ENCODE measurements at places on chromosomes 13 and 19.

DNA sequence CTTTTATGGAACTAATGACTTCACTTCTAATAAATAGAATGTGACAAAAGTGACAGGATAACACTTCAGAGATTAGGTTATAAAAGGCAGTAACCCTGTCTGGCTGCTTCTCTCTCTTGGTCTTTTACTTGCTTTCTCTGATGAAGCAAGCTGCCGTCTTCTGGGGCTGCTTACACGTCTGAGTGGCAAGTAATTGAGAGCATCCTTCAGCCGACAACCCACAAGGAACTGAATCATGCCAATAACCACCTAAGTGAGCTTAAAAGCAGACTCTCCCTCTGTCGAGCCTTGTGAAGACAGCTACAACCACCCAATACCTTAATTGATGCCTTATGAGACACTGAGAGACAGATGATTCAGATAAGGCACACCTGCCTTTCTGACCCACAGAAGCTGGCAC, 1091.2 kb downstream of the SLITRK1 start:
- no peak for DNase-seq

DNA sequence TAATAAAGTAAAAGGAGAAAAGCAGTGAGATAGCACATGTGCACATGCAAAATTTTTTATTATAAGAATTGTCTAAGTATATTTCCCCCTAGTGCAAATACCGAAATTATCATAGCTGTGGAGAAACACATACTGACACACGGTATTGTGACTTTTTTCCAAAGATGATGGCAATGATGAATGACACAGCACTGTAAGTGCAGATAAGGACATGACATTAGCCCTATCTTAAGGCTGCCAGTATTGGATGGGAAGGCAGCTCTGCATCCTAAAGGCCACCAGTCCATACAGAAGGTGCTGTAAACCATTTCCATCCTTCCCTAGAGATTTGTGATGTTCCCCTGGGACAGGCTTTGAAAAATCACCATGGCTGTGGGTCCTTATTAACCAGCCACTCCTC, 11.5 kb upstream of the MICU2 start:
- no peak for DNase-seq

DNA sequence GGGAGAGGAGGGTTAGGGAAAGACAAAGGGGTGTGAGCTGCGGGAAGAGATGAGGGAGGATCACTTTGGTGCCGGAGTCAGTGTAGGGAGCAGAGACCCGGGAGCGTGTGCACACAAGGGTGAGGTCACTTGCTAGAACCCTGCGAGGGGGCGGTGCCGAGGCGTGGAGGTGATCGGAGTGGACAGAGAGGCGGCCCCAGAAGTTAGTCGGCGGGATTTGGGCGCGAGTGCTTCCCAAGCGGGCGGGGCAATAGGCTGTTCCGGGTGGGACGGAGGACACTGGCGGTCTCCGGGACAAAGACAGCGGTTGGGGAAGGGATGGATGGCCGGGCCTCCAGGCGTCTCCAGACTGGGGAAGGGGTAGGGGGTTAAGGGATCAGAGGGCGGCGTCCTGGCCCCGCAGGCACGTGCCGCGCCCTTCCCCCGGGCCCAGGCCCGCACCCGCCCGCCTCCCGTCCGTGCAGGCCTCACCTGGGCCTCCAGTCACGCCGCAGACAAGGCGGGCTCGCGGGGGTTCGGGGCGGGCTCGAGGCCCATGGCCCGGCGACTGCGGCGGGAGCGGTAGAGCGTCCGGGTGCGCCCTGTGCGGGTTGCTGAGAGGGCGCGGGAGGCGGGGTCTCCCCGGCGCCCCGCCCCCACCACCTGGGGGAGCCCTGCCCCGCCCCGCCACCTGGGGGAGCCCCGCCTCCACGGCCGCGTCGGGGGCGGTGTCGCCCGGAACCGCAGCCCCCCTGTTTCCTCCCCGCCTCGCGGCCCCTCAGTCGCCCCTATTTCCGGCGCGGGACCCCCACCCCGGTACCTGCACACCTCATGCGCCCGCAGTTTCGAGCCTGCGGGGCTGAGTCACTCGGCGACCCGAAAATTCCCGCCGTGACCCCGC, at the start of gene LPAR2:
Gene LPAR2, minus strand, starts transcription at position 600 of the 880 bp plus-strand sequence. CDS start 945 bp downstream, outside the sequence.
- DNase-seq, result no peak

- no peak for DNase-seq
Measured at GRCh38 chr19:23528376-23528775, 133.1 kb upstream of the ZNF91 start.

DNA sequence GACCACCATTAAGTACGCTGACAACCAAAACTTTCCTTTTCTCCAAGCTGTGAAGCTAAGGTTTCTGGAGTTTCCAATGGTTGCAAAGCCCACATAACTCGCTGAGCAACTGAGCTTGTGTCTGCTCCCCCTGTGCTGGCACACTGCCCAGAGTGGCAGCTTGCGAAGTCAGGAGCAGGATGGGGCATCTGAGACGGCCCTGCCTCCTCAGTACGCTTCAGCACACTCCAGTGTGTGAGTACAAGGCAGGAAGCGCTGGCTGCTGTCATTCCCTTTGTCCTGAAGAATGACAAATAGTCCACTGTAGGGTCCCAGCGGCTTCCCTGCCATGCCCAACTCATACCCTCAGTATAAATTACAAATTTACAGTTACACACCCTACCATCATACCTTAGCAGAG, 51.5 kb downstream of the SKA3 start:
- DNase-seq, result peak; percentile 46

GRCh38 chr13:21813110-21813509, 142.2 kb downstream of the FGF9 start:
- no peak for DNase-seq

GRCh38 chr13:109329175-109329574, 457.2 kb downstream of the IRS2 start:
- no peak for DNase-seq

DNA sequence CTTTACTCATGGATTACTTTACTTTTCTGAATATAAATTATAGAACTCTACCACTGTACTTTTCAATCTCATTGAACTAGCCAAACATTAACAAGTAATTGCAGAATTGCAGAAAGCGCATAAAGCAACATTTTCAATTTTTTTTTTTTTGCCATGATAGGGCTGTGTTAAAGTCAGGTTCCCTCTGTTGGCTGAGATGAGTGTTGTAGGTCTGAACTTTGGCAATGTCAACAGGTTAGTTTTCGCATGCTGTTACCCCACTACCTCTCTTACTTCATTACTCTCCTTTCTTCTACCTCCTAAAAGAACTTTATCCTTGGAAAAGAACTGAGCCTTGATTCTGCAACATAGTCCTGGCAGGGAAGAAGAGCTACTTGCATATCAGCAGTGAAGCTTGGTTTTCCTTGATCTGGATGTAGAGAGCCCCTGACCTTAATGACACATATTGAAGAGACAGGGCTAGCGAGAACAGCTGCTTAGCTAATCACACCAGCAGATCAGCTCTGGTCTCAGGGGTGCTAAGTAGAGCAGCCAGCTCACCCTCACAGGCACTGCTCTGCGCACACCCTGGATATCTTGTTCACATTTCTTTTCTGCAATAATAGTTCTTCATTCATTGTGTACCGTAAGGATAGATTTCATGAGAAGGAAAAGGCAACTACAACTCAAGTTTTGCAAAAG, 119.5 kb downstream of the FLT1 start:
- no peak for DNase-seq

DNA sequence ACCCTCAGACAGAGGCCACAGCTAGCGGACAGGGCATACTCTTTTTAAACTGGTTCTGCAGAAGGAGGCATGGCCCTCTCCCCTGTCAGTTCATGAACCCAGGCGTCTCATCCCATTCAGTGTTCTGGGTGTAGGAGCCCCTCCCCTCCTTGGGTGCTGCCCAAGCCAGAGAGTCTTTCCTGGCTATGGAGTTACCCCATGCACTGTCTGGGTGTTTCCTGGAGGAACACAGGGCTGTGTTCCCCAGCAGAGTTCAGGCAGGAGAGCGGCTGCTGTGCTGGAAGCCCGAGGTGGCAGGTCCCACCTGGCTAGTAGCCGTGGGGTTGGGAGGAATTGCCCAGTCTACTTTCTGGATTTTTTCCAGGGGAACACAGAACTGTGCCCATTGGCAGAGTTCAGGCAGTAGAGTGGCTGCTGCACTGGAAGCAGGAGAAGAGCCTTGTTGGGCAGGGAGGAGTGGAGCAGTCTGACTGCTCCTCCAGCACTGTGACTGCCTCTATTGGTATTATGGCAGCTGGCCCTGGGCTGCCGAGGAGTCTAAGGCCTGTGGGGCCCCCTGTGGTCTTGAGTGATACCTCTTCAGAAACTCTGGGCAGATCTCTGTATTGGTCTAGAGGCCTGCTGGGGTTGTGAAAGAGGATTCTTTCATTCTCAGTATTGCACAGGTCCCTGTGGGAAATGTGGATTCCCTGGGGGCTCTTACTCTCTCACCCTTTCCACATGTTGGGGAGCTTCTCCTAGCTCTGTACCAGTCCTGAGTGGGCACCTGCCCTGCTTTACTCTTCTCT, 168.3 kb downstream of the PCDH20 start:
- no peak for DNase-seq

DNA sequence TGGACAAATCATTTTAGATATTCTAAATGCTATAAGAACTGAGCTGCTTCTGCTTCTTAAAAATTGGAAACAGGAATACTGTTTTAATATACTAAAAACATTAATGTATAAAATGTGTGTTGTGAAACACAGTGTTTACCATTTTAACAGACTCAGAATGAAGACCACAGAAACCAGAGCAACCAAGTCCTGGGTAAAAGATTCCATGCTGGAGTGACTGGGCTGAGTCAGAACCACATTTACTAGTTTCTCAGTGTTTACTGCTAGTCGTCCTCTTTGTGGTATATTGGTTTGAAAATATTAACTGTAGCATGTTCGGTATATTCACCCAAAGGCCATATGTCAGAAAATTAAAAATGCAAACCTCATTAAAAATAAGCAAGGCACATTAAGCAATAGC, 31.9 kb downstream of the ANKRD10 start:
- no peak for DNase-seq

DNA sequence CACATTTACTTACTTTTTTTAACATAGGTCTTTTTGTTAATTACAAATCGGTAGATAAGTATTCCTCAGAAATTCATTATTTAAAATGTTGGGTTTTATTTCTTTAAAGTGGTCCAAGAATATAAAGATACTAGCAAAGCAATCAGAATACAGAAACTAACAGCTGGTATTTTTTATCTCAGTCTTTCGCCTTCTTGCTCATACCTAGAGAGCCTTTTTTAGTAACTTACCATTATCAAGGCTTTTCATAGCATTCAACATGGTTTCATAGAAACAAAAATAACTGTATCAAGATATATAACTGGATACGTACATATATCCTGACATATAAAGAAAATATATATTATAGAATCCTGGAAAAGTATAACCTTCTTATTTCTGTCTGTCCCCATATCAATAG, 227.8 kb upstream of the MIR17HG start:
- no peak for DNase-seq

- DNase-seq, result no peak
Measured at GRCh38 chr13:107835339-107836018, 379.9 kb downstream of the LIG4 start.

- no peak for DNase-seq
Measured at GRCh38 chr13:20161275-20161950, 561 bp upstream of the GJA3 start.

DNA sequence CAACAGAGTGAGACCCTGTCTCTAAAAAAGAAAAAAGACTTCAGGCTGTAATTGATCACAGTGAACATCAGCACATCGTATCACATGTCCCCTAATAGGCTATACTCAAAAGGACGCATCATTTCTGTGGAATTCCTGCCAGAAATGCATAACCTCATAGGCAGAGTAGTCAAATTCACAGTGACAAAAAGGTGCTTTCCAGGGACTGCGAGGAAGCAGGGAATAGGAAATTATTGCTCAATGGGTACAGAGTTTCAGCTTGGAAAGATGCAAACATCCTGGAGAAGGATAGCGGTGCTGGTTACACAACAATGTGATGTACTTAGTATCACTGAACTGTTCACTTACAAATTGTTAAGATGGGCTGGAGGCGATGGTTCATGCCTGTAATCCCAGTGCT, 41.1 kb upstream of the MRI1 start:
- DNase-seq, result no peak

DNA sequence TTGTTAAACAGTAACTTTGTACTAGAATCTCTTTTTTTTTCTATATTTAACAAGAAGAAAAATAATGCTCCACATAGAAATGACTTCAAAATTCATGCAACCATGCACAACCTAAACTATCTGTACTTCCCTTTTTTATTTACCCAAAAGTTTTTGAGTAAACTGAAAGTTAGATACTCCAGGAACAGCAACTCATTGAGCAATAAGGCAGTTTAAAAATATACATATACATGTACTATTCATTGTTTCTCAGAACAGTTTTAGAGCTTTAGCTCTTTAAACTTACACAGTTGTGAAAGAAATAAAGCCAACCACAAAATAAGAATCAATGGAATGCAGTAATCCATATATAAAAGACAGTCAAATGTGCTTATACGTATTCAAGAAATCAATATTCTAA, 39.2 kb downstream of the MTMR6 start:
- DNase-seq, result no peak

GRCh38 chr19:33674626-33675367, 53.0 kb downstream of the CHST8 start:
- no peak for DNase-seq

GRCh38 chr19:2337329-2337707, 8.8 kb downstream of the SPPL2B start:
- no peak for DNase-seq

DNA sequence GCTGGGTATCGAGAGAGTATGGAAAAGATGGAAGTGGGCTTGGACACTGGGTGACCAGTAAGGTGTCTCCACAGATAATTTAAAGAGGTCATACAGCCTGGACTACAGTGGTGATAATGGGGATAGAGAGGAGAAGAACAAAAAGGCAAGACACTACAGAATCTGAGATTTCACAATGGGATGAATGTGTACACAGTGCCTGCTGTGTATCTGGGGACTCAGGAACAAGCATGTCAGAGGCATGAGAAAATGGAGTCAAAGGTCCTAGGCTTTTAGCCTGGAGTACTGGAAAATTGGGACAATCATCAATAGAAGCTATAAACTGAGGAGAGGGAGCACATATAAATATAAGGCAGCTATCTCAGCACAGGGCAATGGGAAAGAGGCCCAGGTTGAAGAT, 69.4 kb downstream of the TSC22D1 start:
- no peak for DNase-seq

GRCh38 chr19:42282819-42283187, 13.8 kb downstream of the CIC start:
- DNase-seq, result no peak
